ENCODE measurements at places on chromosomes 4 and X.
A peak's percentile ranks its signal among the peaks of the same experiment; 100 is the strongest.

- DNase-seq = no peak
Observed at GRCh38 chr4:122285285-122285684, 93.5 kb upstream of the ADAD1 start.

DNA sequence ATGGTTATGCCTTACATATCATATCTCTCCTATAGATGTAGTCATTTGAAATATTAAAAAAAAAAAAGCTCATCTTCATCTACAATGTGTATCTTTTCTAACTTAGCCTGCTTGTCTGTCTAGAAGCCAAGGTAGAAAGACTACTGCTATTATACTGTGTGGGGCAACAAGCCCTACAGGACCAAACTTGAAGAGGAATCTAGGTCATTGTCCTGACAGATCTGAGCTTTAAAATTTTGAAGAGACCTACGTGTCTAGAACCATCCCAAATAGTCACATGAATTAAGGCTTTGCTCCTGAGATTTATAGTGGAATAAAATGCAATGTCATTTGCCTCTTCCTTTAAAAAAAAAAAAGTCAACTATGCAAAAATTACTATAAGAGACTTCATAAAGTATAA, 95.8 kb downstream of the PALLD start:
- DNase-seq = no peak

DNA sequence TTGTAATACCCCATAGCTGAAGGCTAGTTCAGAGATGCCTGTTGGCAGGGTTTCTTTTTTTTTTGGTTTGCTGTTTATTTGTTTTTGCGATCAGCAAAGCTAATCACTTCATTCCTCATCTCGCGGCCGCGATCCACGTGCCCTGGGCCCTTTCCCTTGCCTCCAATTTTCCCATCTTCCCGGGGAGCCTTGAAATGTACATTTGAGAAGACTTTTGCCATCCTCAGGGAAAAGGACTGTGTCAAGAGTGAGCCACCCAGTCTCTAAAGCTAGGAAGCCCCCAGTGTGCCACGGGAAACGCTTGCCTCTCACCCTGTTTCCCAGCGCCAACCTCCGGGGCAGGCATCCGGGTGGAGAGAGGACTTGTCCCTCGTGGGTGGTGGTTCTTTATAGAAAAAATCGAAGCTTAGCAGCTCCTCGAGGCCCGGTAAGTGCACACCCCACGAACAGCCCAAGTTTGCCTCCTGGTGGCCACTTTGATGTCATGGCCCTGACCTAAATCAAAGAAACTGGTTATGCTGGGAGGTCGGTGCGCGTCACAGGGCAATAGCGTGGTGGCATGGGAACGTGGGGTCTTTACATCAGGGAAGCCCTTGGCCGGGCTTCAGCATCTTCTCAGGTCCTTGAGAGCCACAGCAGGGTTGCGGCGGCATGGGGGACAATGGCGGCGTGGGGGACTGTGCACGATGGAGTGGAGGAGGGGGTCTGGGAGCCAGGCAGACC, 42.0 kb downstream of the MAP7D3 start:
- DNase-seq = no peak

DNA sequence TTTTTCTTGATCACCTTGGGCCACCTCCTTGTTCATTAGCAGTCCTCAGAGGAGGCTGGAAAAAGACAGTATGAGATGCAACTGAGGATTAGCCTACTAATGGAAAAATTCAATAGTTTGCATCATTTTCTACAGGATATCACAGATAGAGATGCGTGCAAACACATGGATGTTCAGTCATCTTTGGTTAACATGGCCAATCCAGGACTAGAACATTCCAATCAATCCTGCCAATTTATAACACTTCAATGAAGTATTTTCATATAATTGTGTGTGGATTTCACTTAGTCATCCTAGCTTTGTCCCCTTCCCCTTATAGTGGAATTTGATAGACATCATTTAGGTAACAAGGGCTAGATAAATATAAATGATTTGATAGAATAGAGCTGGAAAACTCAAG, 42.7 kb downstream of the MAML3 start:
- DNase-seq = no peak

GRCh38 chrX:103157496-103158316, 57.2 kb upstream of the BEX4 start:
- peak; percentile 8 for DNase-seq

DNA sequence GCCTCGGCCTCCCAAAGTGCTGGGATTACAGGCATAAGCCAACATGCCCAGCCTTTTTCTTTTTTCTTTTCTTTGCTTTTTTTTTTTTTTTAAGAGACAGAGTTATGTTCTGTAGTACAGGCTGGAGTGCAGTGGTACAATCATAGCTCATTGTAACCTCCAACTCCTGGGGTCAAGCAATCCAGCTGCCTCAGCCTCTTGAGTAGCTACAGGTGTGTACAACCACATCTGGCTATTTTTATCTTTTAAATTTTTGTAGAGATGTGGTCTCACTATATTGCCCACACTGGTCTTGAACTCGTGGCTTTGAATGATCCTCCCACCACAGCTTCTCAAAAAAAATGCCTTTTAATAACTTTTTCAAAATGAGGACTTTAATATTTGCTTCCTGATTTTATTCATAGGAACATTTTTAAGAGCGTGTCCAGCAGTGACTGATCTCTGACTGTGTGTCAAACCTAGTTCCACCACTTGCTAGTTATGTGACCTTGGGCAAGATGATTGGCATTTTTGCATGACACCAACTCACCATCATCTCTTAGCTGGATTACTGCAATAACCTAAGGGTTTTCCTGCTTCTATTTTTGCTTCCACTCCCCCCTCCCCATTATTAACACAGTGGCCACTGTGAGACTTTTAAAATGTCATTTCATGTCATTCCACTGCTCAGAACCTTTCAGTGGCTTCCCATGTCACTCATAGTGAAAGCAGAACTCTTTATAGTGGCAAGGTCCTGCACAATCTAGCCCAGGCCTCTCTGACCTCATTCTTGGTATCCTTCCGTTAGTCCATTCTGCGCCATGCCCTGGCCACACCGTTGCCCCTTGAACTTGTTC, 4.5 kb upstream of the TNIP3 start:
- no peak for DNase-seq

- DNase-seq = peak; percentile 36
Observed at GRCh38 chrX:24153178-24153795, 3.8 kb downstream of the ZFX start.

- peak; percentile 6 for DNase-seq
Observed at GRCh38 chrX:110003167-110004156, 548 bp downstream of the TMEM164 start.

- DNase-seq = no peak
Observed at GRCh38 chrX:124103966-124104365, 142.5 kb downstream of the STAG2 start.

- no peak for DNase-seq
Observed at GRCh38 chr4:23934223-23934622, 44.4 kb upstream of the PPARGC1A start.

- peak; percentile 79 for DNase-seq
Observed at GRCh38 chr4:52657618-52658501, 1.2 kb downstream of the USP46 start.

DNA sequence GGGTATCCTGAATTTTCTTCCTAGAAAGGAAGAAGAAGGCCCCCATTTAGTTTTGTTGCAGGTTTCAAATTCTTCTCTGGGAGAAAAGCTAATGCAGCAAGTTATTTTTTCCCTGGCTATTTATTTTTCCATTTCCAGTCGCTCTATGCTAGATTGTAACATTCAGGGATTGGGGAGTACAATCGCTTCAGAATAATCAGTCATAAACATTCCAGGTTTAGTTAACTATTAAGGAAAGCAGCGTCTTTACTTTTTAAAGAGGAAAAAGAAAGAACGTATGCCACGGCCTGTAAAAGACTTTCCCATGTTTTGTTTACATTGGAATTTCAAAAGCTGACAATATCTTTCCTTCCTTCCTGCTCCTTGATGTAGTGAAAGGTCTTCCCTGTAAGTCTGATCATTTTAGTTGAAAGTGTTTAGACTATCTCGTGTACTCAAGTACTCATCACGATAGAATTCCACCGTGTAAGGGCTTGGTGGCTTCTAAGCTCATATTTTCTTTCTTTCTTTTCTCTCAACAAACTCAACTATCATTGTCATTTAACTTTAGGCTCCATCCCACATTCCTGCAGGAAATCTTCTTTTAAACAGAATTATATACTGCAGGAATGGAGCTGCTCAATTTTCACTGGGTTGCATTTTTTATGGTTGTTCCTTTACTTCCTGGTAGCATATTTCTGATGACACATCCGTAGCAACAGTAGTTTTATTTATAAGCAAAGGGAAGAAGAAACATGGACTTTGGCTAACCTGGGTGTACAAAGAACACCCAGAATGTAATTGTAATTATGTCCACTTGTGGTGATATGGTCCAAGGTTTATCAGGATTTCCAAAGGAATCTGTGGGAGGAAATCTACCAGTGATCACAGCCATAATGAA, 213.1 kb upstream of the FAT1 start:
- DNase-seq = no peak

- no peak for DNase-seq
Observed at GRCh38 chr4:118905566-118905965, 16.9 kb downstream of the SYNPO2 start.

GRCh38 chr4:47383829-47384427, 79.6 kb downstream of the COMMD8 start:
- peak; percentile 42 for DNase-seq

DNA sequence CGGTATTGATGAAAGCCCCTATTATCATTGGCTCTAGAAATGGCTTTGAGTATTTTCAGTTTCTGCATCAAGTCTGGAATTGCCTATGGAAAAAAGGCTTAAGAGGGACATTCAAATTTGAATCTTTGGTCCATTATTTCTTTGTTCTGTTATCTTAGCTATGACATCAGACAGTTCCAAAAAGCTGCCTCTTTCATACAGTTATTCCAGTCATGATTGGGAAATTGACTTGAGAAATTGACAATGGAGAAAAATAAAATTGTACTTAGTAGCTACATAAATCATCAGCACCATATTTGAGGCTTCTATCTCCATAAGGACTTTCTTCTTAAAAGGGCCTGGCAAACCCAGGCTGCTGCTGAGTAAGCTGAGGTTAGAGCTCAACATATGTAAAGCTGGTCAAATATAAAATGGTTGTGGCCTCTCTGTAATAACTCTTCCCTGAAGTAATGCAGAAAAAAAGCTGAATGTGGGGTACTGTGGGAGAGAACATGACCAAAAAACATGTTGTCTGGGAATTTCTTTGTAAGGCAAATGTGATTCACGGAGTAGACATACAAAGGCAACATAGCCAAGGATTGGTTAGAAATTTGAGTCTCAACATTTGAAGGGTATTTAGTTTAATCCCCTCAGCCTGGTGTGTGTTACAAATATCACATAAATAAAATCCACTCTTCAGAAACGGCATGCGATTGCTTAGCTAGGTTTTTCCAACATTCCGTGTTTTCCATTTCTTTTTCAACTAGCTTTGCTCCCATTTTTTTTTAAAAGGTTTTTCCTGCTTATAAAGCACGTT, 100.9 kb downstream of the LNX1 start:
- DNase-seq = no peak
